ENCODE measurements at places on chromosomes 7 and 10. TPM values are rescaled to one million over a fixed set of nuclear protein-coding genes. Genes with fewer than 3 reads are reported as not detected.

CD36 gene
- 89.8 TPM for total RNA-seq

NUTM2B gene
- total RNA-seq: 0.66 TPM

PON3 gene
- 1.4 TPM for total RNA-seq

VAX1 gene
- total RNA-seq: 0.33 TPM

ANKRD26 gene
- total RNA-seq: 35.2 TPM

MKI67 gene
- total RNA-seq: 16.4 TPM

P4HA1 gene
- 107 TPM for total RNA-seq

TMEM72 gene
- total RNA-seq: 3.5 TPM

APBB1IP gene
- 2.9 TPM for total RNA-seq

RALA gene
- total RNA-seq: 37.4 TPM

FAM25C gene
- total RNA-seq: not detected

CCZ1 gene
- 76.5 TPM for total RNA-seq

PDE6C gene
- total RNA-seq: 4.2 TPM

SPDYE9 gene
- total RNA-seq: not detected

HEPACAM2 gene
- 0.38 TPM for total RNA-seq

HOXA1 gene
- total RNA-seq: 0.44 TPM

KIN gene
- 13.8 TPM for total RNA-seq

NEBL gene
- 45.6 TPM for total RNA-seq

CABCOCO1 gene
- total RNA-seq: 2.5 TPM

ITIH2 gene
- 2.9 TPM for total RNA-seq

NKX6-2 gene
- not detected for total RNA-seq

MRPL32 gene
- 50.1 TPM for total RNA-seq

THSD7A gene
- 46.4 TPM for total RNA-seq

CH25H gene
- 0.99 TPM for total RNA-seq

GPR158 gene
- total RNA-seq: 4.9 TPM

Measured in camera-type eye (tissue), 1 donor.